ENCODE measurements at places on chromosomes 13 and 19.

DNA sequence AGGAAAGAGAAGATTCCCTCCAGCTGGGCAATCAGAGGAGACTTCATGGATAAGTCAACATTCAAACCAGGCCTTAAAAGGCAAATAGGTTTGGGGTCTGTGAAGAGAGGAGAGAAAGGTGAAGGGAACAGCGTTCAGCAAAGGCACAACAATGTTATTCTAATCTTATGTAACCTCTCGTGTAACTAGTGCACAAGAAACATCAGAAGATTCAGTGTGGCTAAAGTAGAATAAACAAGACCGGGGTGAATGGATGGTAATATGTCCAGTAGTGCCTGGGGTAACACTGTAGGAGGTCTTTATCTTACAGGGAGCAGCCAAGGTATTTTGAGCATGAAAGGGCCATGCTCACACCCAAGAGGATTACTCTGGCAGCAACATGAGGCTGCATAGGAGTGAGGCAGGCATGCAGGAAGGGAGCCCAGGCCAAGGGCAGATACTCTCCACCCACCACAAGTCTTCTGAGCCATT, 24.1 kb downstream of the LHFPL6 start:
- DNase-seq, result no peak

GRCh38 chr13:102769679-102770078, 3.9 kb downstream of the TEX30 start:
- DNase-seq, result no peak

GRCh38 chr19:20167651-20168122, 673 bp downstream of the ZNF486 start:
- no peak for DNase-seq

DNA sequence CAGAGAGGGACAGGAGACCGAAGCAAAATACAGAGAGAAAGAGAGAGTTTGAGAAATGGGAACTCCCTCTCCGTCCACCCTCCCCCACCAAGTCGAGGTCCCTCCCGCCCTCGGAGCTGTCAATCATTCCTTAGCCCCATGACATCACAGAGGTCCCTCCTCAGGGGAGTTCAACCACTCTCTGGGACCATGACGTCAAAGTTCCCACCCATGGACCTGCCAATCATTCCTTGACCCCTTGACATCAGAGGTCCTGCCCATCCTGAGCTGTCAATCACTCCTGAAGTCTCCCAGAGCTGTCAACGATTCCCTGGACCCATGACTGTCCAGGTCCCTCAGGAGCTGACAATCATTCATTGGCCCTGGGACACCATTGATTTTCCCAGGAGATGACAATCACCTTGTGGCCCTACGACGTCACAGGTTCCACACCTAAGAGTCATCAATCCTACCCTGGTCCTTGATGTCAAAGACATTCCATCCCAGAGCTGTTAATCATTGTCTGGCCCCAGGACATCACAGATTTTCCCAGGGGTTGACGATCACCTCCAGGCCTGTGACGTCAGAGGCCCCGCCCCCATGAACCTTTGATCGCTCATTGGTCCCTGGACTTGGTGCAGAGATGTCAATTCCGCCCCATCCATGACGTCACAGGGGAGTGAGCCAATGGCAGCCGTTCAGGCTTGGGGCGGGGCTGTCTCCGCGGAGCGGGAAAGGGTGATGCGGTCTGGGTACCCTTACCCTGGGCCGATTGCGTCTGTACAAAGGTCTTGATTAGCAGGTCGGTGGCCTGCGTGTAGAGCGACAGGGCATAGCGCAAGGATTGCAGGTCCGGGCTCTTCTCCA, 61.7 kb downstream of the COLGALT1 start:
- no peak for DNase-seq

GRCh38 chr13:30652746-30653386, 35.1 kb downstream of the USPL1 start:
- no peak for DNase-seq

DNA sequence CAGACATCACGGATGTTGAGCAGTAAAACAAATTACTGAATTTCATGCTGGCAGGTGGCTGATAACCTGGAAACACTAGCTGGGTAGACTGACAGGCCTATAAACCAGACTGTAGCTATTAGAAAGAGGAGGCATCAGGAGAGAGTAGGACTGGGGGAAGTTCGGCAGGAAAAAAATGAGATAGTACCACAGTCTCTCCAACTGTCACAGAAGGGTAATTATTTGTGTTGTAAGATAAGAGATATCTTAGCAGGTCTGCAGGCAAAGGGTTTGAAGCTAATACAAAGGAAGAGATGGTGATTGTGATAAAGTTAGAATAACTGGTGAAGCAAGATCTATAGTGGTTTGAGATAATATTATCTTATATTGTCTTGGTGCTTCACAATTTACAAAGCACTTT, 41.7 kb downstream of the MIPEP start:
- no peak for DNase-seq

- no peak for DNase-seq
These were observed 6.3 kb downstream of the MAP1S start for GRCh38 chr19:17725422-17726078.

DNA sequence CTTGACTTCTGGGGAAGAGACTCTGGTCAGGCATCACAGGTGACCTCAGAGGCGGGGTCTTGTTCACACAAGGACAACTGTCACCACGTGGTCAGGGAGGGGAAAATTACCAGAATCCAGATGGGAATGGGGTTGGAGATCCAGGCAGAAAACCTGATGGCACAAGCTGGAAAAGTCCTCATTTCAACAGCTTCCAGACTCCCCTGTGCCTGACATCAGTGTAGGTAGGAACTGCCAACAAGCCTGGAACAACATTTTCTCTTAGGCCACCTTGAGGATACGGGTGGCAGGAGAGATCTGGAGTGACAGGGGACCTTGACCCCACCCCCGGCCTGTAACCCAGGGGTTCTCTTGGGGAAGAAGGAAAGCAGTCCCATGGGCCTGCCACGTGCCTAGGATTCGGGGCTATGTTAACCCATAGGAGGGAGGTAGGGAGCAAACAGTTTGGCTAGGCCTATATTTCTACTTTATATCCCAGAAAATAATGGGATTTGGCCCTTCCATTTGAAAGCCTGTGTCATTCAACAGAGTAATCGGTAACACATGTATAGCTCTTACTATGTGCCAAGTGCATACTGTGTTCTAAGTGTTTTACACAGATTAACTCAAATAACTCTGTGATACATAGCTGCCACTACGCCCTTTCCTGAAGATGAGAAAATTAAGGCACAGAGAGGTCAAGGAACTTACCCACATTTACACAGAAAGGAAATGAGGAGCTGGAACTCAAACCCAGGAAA, 44.9 kb upstream of the C13orf42 start:
- no peak for DNase-seq

DNA sequence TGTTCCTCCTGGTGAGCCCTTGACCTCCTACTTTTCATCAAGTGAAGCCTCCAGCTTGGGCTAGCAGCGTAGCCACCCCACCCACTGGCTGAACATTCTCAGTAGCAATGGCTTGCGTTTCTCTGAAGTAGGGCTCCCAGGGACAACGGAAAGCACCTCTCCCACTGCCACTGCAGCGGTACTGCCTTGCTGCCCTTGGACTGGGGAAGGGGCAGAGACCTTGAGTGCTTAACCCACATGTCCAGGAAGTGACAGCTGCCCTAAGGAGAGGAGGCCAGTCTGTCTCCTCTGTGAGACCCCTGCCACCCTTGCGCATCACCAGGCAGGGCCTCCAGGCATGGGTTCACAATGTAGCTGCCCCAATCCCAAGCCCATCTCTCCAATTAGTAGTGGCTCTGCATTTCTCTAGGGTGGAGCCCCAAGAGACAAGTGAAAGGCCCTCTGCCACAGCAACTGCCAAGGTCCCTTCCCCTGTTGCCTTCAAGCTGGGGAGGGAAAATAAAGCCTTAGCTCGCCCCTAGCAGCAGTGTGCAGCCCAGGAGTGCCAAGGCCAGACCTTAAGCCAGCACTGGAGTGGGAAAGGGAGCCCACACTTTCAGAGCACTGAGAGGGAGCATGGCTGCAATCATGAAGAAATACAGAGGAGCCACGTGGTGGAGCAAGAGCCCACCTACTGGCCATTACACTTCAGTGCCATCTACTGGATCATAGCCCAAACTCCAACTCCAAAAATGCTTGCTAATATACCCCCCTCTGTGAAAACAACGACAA, 175.9 kb upstream of the TRPC4 start:
- DNase-seq, result no peak

DNA sequence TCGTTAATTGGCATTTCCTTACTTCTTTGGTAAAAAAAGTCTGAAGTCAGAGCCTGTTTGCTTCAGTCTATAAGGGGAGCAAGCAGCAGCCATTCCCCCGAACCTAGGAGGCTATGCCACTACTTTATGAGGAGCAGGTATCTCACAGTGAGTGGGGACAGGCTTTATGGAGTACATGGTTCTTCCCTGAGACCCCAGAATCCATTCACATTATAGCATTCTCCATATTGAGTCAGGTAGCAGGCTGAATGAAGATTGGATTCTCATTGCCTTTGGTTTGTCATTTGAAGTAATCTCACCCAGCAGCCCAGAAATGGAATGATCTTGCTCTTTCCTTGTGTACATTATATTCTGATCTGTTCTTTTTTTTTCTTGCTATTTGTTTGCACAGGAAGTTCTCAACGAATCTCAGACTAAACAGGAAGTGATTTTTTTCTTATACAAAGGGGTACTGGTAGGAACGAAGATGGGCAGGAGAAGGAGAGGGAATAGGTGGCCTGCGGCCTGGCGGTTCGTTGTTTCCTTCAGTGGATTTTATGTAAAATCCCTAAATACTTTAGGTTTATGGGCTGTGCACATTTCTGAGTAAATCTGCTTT, 74.4 kb downstream of the ARHGAP35 start:
- DNase-seq, result no peak
